ENCODE measurements at places on chromosomes 7 and 10. TPM values are rescaled to one million over a fixed set of nuclear protein-coding genes. Genes with fewer than 3 reads are reported as not detected.

Gene TBC1D12
- total RNA-seq, result 5.8 TPM

DNA sequence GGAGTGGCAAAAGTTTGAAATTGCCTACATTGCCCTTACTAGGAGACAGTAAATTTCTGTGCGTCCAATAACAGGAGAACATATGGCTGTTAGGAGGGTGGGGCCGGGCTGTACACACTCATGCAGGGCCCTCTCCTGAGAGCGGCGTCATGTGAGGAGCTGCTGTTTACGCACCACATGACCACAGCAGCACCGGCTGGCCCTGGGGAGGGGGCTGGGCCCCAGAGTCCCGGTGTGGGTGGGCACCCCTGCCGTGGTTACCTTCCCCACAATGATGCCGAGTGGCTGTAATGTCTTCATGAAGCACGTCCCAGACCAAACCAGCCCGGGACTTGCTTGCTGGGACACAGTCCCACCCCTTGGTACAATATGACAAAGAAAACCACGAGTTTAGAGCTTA, 308.7 kb downstream of the DNAJB6 start:
- no peak for DNase-seq

- no peak for DNase-seq
Observed at GRCh38 chr7:5278766-5279165, 4.0 kb upstream of the SLC29A4 start.

DNA sequence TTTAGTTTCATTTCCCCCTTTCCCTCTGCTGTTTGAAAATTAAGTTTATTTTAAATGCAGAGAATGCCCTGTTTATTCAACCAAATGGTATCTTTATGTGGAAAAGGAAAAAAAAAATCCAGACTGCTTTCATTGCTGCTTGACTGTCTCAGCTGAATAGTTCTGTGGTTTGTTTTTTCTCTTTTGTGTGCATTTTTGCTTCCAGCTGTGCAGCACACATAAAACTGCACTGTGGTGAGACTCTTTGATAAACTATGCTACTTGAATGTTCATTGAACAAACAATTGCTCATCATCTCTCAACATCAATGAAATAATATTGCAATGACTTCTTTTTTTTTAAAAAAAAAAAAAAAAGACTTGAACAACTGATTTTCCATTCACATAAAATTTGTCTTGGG, 78.6 kb upstream of the GLI3 start:
- no peak for DNase-seq

GRCh38 chr7:118281196-118281595, 56.7 kb downstream of the ANKRD7 start:
- no peak for DNase-seq

- DNase-seq, result no peak
Observed at GRCh38 chr7:19470031-19470430, 238.8 kb downstream of the POLR1F start.

Gene NFE2L3
- total RNA-seq, result 43.7 TPM

Gene ACTL6B
- total RNA-seq, result 0.13 TPM

Gene HKDC1
- 29.7 TPM for total RNA-seq

- no peak for DNase-seq
Observed at GRCh38 chr7:140778975-140779374, 82.5 kb downstream of the NDUFB2 start.

Gene MYH16
- not detected for total RNA-seq

Gene TRIM50
- total RNA-seq, result not detected

DNA sequence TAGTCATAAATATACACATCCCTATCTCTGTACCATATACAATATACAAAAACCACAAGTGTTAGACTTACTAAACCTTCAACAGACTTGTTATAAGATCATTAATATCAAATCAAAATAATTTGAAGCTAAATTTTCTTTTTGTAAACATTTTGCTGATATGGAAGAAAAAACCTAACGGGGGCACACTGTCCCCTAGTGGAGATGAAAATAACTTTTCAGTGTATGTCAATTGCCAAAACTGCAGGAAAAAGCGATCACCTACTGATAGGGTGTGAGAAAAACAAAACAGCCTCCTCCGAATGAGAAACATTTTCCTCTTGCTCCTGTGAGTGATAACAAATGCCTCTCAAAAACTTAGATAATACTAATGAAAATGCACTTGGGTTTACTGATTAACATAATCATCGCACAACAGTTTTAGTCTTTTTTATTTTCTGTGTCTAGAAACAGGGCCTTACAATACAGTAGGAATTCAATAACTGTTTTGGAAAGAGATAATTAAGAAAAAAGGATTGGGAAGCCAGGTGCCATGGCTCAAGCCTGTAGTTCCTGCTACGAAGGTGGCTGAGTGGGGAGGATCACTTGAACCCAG, 322.7 kb downstream of the CRPPA start:
- DNase-seq, result peak; percentile 78

GRCh38 chr10:102824664-102825063, 12.5 kb downstream of the CYP17A1 start:
- no peak for DNase-seq

Gene SPDYE18
- not detected for total RNA-seq

Gene NUTM2A
- not detected for total RNA-seq

DNA sequence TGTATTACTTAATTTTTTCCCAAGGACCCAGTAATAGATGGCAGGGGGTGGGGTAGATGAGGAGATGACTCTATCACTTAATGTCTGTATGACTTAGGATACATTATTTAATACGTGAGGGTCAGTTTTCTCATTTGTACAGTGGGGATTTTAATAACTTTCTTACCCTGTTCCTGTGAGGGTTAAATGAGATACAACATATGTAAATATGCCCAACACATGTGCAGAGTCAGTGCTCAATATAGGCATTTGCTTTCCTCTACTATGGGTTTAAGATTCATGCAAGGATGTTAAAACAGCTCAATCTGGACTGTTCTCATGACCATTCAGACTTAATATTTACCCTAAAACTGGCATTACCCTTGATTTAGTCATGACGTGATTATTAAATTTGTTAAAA, 31.2 kb downstream of the ST7 start:
- peak; percentile 13 for DNase-seq
